ENCODE measurements at places on chromosomes 1 and 21.

DNA sequence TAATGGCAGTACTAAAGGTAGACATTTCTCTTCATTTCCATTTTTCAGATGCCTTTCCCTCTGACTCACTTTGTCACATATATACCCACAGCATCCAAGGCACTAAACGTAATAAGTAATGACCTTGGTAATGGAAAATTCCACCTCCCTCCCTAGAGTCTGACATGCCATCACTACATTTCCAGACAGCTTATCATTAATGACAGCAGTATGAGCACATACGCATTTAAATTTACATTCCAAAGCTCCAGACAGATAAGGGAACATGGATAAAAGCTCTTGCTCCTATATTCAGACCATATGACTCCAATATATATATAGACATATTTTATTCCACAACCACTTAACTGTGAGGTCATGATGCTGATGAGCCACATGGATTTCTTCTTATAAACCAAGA, 191.7 kb upstream of the GORAB start:
- DNase-seq: no peak

DNA sequence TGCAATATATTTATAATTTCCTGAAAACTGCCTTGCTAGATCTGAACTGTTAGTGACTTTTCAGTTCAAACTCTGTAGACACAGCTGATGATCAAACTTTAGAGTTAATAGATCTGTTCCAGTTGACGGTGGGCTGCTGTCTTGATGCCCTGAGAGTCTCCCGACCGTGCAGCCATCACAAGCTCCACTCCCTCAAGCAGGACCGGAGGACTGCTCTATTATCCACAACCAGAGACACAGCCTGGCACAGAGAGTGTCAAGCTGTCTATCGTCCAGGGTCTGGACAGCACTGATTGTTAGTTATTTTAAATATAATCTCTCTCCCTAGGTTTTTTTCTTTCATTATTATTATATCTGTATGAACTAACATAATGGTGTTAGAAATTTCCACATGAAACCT, 8.0 kb downstream of the CHODL start:
- no peak for DNase-seq

DNA sequence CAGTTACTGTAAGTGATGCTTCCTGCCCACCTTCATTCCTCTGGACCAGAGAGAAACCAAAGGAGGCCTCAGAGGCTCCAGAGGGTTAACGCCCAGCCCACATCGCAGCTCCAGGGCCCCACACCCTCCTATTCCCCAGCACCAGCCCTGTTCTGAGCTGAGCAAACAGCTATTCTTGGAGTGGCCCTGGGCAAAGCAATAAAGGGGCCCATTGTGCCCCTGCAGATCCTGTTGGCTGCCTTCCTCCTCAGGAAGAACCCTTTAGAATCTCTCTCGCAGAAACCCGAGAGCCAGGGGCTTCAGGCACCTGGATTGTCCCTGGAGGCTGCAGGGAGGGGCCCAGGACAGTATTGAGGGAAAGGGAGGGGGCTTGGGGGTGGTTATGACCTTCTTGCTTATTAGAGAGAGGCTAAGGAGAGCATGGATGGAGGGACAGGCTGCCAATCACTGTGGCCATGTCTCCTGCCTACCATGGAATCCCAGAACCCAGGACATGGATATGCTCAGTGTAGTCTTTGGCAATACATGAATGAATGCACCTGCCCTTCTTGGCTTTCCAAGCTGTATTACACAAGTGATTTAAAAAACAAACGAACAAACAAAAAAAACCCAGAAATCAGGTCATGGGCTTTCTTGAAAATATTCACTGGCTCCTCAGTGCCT, 9.2 kb downstream of the PADI2 start:
- no peak for DNase-seq

DNA sequence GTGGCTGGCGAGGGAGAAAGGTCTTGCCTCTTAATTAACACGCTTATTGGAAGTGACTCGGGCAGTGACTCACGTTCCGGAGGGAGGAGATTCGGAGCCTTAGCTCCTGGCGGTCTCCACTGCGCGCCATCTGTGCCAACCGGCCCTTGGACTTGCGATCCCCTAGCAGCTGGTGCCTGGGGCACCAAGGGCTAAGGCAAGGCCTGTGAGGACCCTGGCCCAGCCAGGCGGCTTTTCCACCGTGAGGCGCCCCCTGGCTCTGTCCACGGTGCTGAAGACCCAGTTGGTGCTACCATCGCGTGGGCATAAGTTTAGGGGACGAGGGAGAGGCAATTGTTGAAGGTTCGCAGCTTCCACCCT, 1.3 kb upstream of the SYT6 start:
- DNase-seq: no peak

GRCh38 chr1:78840453-78841271, 165.9 kb downstream of the ADGRL4 start:
- DNase-seq: no peak

DNA sequence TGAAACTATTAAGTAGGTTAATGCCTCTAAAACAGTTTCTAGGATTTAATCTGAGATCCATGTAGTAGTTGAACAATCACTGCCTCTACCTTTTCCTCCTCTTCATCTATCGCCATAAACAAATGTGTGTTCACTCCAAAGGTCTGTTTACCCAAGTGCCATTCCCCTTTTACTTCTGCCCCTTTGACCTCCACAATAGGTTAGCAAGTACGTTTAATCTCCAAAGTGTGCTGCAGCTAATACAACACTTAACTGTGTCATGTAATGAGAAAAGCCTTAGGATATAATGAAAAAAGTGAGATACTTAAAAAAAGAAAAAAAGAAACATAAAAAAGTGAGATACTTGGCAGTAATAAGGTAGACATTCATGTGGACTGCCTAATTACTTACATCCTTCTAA, 28.2 kb downstream of the GPBP1L1 start:
- no peak for DNase-seq

GRCh38 chr1:204859861-204860267, 10.8 kb upstream of the NFASC start:
- DNase-seq: no peak

GRCh38 chr21:38909109-38909508, 103.4 kb downstream of the ETS2 start:
- DNase-seq: no peak

DNA sequence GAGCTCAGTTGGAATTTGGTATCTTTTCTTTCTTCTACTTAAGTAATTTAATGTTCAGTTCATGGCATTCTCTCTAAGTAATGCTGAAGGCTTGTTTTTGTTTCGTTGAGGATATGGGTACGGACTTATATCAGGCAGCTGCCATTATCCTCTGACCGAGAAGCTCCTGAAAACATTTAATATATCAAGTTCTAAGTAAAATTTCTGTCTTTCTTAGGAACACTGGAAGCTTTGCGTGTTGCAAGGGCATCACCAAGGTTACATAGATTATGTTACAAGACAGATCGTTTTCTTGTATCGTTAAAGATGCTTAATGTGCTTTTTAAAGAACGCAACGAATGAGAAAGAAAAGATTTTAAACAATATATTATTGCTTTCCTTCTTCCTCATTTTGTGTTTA, 1.0 kb upstream of the GALNT2 start:
- no peak for DNase-seq

DNA sequence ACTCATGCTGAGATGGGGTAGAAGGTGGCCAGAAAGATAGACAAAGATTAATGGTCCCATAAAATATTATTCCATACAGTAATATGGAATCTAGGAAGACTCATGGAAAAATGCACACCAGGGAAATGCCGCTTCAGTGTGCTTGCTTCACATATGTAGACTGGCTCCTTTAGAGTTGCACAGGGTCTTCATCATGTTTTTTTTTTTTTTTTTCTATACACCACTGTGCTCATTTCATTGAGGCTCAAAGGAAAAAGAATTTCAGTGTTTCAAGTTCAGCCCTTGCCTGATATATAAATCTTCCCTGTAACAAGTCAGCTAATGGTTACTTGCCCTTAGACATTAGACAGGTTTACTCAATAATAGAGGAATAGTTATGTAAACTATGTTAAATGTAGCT, 33.2 kb downstream of the KCNK2 start:
- DNase-seq: no peak

GRCh38 chr1:165738794-165739193, 29.9 kb downstream of the TMCO1 start:
- DNase-seq: no peak

GRCh38 chr21:37536616-37537278, 170.2 kb downstream of the DYRK1A start:
- DNase-seq: no peak

- DNase-seq: no peak
These were observed 87.7 kb downstream of the NPHP4 start for GRCh38 chr1:5904551-5904950.

- DNase-seq: no peak
These were observed 48.0 kb downstream of the LYST start for GRCh38 chr1:235818632-235819136.

- DNase-seq: no peak
These were observed 88.9 kb upstream of the PPP2R5A start for GRCh38 chr1:212196355-212196754.

DNA sequence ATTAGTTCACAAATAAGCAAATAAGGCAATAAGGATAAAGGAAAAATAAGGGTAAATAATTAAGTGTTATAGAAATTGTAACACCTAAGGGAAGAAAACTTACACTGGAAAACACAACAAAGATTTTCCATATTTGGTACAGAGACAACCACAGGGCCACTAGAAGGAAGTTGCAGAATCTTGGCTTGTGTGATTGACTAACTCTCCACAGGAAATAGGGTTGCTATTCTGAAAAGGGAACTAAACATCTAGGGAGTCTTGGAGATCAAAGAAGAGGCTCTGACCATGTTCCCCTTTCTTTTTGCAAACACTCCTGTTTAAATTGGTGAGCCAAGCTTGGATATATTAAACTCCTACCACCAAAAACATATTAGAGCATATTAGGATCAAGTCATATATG, 59.1 kb downstream of the APCS start:
- DNase-seq: no peak

GRCh38 chr21:26965907-26966581, 844 bp downstream of the ADAMTS5 start:
- no peak for DNase-seq

DNA sequence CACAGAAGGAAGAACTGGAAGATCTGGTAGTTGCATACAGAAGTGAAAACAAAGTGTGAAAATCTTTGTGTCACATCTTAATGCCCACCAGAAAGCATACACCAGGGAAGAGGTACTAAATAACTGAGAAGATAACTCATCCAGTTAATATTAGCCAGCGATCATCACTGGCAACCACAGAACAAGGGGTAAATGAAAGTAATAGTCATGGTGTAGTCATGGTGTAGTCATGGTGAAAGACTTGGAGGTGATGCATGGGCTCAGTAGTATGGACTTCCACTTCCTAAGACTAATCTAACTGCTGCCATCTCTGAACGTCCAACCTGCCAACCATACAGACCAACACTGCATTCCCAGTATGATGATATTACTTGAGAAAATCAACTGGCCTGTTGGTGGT, 481.2 kb upstream of the NR5A2 start:
- no peak for DNase-seq

DNA sequence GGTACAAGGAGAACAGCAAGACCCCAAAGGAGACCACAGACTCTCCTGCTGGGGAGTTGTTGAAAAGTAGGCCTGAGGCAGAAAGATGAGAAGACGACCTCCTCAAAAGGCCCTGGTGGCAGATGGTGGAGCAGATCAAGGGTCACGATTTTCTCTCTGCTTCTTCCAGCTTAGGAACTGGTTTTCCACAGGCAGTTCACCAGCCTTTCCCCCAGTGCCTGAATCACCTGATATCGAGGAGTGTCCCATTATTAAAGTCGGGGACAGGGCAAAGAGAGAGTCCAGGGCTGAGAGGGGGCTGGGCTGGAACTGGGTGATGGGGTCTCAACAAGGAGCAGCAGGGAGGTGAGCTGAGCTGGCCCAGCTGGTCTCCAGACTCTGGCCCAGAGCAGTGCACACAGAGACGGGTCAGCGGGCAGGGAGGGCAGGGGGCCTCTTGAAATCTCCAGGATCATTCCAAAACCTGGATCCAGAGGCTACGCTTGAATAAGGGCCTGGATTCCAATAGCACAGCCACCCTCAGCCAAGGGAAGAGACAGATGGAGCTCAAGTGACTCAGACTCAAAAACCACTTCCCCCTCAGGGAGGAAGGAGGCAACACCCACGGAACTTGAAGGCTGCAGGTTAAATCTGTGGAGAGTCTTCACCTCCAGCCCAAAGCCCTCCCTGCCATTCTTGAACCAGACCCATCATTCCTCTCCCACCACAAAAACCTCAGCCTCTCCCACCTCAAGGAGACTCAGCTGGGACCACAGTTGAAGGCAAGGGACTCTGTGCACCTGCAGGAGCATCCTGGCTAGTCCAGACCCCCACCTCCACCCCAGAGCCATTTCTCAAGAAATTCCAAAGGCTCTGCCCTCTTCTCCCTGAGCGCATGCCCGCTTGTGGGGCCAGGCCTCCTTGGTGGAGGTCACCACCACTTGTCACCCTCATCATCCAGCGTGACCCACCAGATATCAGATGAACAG, at the start of gene S100A5:
TSS of gene S100A5 (minus strand) at position 541 of the 968 bp plus-strand sequence. CDS start 743 bp downstream, outside the sequence.
- no peak for DNase-seq

DNA sequence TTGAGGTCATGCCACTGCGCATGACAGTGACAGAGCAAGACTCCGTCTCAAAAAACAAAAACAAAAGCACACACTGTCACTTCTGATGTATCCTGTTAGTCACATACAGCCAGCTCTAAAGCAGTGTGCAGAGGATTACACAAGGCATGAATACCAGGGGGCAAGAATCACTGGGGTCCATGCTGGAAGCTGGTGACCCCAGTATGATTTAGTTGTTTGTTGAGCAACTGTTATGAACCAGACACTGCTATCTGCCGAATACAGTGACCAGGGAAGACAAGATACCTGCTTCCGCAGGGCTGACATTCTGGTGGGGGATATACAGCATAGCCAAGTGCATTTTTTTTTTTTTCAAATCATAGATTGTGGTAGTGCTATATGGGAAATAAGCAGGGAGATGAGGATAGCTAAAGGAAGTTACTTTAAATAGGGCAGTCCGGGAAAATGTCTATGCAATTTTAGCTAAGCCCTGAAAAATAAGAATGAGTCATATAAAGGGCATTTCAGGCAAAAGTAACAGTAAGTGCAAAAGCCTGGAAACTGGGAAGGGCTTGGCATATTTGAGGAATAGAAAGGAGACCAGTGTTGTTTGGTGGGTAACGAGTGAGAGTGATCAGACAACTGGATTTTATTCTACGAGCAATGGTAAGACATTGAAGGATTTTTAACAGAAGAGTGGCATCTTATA, 69.7 kb downstream of the ADSS2 start:
- DNase-seq: no peak

DNA sequence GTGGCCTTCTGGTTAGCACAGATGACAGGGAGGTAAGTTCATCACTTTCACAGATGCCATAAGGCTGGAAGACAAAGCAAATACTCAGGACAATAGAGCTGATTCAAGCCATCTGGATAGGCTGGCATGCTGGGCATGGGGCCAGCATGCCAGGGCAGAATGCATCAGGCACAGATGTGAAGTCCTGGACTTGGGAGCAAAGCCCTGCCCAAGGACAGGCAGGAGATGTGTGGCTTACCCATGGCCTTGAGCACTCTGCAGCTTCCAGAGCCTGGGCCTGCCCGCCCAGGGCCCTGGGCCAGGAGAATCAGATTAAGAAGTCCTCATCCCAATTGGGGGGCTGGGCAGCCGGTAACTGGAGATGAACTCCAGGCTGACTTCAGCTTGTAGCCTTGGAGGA, 135.7 kb upstream of the ZC3H12A start:
- no peak for DNase-seq

Data from esophagus squamous epithelium (tissue), 5 donors.